ENCODE measurements at places on chromosomes 13 and 19. TPM values are rescaled to one million over a fixed set of nuclear protein-coding genes. Genes with fewer than 3 reads are reported as not detected.

- no peak for DNase-seq
Measured at GRCh38 chr13:114087430-114087829, 45.0 kb downstream of the RASA3 start.

DNA sequence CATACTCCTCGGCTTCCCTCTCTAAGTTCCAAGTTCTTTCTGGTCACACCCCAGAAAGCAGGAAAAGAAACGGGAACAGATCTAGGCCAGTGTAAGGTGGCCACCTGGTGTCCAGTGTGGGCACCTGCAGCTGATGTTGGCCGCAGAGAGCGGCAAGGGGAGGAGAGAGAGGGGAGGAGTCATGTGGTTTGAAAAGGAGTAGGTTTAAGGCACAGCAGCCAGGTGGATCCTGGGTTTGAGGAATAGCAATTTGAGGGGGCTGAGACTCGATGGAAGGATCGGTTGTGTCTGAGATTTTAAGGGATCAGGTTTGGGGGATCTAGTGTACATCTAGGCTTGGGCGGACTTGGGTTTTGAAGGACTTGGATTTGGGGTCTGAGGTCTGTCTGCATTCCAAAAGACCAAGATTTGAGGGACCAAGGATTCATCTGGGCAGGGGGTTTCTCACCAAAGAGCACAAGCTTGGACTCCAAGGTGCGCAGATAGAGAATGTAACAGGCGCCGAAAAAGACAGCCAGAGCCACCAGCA, 1.2 kb downstream of the RABAC1 start:
- peak; percentile 59 for DNase-seq

- no peak for DNase-seq
Measured at GRCh38 chr13:93655154-93655553, 428.5 kb downstream of the GPC6 start.

GRCh38 chr13:20127562-20128458, 33.0 kb downstream of the GJA3 start:
- DNase-seq: peak; percentile 19

IGFL2 gene
- total RNA-seq: 0.31 TPM

GRCh38 chr19:29682236-29682895, 17.1 kb downstream of the PLEKHF1 start:
- no peak for DNase-seq

CCDC8 gene
- total RNA-seq: 4.7 TPM

DNA sequence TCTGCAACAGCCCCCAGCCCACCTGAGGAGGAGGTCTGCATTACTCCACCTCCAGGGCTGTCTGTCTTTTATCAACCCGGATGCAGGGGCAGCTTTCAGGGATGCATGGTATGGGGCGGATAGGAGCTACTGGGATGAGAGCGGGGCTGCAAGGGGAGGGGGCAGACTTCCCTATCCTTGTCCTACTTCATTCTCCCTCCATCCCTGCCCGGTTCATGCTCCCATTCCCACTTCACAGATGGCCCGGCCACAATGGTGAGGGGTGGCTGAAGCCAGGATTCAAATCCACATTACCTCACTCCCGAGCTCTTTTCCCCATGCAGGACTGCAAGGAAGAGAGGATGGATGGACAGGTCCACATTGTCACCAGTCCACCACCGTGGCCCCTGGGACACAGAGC, 40.5 kb upstream of the VSTM2B start:
- DNase-seq: no peak

GRCh38 chr19:29576761-29577648, 29.1 kb upstream of the POP4 start:
- no peak for DNase-seq

DNA sequence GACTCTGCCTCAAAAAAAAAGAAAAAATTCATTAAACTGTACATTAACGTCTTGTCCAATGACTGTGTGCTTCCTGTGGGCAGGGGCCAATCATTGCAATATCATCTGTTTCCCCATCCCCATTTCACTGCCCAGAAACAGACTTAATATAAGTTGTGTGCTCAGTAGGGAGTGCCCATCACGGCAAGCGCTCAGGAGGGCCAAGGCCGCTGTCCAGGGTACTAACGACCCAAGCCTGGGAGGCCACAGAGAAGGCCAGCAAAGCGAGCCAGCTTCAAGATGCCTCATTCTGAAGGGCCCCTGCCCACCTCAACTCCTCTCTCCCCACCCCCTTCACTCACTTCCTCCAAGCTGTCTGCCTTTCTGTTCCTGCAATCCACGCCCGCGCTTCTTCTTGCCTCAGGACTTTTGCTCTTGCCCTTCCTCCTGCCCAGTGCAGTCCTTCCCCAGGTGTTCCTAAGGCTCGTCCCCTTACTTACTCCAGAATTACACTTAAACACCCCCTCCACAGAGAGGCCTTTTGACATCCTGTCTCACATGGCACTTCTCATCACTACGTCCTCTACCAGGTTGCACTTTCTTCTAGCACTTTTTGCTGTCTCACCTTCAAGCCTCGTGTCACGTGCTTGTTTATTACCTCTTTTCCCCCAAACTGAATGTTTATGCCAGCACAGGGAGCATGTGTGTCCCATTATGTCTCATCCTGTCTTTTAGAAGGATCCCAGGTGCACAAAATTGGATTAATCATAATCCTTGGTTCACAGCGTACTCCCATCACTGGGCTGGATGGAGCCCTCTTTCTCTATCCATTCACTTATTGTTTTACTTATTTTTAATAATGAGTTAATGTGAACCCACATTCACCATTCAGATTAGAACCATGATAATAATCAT, 11.3 kb upstream of the POU2F2 start:
- no peak for DNase-seq

DNA sequence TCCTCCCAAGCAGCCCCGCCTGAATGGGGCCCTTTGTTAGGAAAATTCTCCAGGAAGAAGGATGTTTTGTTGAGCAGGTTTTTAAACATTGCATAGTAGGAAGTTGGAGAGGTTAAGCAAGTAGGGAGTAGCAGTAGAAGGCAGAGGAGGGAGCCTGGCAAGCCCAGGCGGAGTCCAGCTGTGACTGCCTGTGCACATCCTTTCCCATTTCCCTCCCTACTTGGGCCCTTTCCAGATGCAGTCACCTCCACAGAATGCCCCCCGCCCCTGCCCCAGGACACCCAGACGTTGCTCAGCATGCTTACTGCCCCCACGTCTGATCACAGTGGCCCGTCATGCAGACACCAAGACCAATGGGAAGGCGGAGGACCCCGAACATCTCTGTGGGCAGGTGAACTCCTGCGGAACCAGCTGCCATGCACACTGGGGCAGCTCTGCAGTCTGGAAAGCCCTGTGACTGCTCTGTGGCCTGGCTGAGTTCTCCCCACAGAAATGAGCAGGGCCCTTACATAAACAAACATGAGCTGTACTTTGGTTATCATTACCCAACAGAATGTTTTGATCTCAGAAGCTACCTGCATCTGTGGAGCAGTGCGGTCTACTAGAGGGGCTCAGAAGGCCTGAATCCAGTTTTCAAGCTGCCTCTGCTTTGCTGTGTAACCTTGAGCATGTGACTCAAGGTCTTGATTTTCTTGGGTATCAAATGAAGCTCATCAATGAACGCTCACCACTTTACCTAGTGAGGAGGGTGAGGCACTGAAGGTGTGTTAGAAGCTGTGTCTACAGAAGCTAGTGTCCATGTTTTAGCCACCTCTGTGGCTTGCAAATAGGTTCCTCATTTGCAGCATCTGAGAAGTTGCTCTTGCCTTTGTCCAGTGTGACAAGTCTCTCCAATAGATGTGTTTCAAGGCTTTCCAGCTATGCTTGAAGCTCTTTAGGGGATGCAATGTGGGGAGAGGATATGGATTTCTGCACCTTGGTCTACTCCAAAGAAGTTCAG, 84.2 kb downstream of the TNFRSF19 start:
- DNase-seq: no peak

IGFL1 gene
- total RNA-seq: not detected

DNA sequence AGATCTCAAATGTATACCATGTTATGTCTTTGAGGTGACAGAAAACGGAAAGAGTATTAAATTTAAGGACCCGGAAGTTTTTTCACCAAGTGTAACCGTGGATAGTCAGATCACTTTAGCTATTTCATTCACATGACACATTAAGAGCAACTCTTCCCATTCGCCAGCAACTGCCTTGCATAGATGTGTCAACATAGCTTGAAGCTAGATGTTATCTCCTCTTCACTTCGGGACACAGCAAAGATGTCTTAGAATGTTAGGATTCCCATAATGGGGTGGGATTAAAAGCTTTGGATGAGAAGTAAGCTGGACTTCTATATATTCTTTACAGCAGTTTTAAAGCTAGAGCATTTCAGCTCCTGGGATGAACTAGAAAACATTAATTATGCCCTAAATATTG, 1135.9 kb upstream of the PCDH20 start:
- DNase-seq: no peak

DNA sequence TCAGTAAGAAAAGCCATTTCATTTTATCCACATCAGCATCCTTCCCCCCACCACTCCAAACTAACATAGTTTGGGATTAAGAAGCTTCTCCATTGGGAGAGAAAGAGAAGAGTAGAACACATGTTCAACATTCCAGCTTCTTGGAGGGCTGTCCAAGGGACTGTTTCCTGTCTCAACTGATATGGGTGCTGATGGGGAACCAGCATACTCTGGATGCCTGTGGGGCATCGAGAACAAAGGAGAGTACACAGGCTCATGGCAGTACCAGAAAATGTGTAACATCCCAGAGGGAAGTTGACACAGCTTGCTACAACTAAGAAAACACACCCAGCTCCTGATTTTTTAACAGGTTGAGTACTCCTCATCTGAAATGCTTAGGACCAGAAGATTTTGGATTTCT, 24.7 kb downstream of the SUCLA2 start:
- no peak for DNase-seq

GRCh38 chr13:112881656-112882554, 87.1 kb upstream of the MCF2L start:
- DNase-seq: no peak

ZNF675 gene
- 72.7 TPM for total RNA-seq

- DNase-seq: peak; percentile 43
Measured at GRCh38 chr19:532561-533363, 1.2 kb downstream of the CDC34 start.

ADM5 gene
- total RNA-seq: 0.78 TPM

ELANE gene
- not detected for total RNA-seq

LRRC25 gene
- total RNA-seq: 0.78 TPM

DNA sequence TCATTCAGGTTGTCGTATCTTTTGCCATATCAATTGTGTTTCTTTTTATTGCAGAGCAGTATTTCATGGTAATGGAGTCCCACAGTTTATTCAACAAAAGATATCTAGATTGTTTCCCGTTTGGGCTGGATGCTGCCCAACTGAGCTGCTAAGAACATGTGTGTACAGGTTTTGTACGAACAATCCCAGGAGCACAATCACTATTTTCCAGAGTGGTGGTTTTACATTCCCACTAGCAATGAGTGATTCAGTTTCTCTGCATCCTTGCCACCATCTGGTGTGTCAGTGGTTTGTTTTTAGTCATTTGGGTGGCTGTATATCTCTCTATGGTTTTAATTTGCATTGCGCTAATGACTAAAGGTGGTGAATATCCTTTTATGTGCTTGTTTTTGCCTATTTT, 52.7 kb upstream of the ZDHHC20 start:
- no peak for DNase-seq

GPC6 gene
- 9.8 TPM for total RNA-seq

- DNase-seq: no peak
Measured at GRCh38 chr13:107835339-107836018, 379.9 kb downstream of the LIG4 start.

GRCh38 chr13:25114220-25114619, 18.3 kb downstream of the PABPC3 start:
- DNase-seq: peak; percentile 81

DNA sequence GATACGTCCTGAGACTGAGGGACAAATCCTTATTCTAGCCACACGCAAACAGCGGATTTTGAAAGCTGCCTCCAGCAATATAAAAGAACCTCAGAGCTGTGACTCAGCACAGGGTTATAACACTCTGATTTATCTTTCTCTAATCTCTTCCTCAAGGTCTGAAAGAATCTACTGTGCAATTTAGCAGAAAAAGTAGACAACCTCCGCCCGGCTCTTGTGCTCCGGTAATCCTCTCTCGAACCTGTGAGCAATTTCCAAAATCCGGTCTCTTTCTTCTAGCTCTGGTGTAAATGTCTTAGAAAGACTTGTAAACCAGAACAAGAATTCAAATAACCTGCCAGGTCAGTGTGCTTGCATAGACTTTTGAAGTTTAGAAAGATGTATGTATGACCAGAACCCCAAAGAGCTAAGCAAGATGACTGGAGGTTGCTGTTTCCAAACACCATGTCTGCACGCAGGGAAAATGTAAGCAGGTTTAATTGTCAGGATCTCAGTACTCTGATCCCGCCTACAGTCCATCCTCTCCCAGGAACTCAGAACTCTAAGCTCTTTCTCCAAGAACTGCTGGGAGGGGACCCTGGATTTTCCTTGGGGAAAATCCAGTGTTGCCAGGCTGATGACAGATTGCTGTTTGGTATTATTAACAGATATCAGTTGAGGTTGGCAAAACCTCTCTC, 338.1 kb downstream of the RFC3 start:
- DNase-seq: no peak

DNA sequence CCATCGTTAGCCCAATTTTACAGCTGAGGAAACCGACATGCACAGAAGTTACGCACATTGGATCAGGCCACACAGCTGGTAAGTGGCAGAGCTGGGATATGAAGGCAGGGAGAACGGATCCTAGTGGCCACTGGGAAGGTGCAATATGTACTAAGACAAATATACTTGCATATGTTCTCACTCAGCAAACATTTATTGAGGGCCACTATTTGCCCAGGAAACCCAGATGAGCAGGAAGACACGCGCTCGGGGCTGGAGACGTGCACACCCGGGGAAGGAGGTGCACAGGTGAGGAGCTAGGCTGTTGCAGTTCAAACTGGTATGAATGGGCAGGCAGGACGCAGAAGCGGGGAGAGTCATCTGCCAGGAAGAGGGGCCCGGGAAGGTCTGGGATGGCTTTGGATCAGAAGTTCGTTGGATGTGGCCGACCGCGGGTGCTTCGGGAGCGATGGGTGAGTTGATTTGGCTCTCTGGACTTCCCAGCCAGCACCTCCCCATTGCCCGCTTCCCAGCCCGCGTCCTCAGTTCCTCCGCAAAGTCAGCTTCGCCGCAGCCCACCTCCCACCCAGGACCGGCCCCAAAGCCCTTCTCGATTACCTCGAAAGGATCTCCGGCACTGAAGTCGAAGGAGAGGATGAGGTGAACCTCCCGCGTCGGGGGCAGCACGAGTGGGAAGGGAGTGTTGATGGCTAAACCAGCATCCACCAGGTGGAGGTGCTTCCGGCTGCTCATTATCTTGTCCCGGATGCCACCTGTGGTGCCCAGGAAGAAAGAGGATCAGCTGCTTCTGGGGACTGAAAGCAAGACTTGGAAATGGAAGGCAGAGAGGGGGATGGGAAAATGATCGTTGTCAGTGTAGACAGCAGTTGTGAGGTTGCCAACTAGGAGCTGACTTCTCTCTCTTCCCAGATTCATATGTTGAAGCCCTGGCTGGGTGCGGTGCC, 17.8 kb upstream of the CABP5 start:
- DNase-seq: no peak
